Stimulated activated CD4-positive, alpha-beta T cell treated with anti-CD3 and anti-CD28 coated beads, TNF-alpha, amount 100 ng/mL, for 4 hours (primary cell): ENCODE measurements at places on chromosomes 11 and 22.

GRCh38 chr11:2148595-2148994 is 9.4 kb upstream of the IGF2 start:
- no peak for DNase-seq

- no peak for DNase-seq
Observed at GRCh38 chr11:123654566-123655081, at the start of gene SCN3B. SCN3B (minus strand) TSS chr11:123654624; CDS start chr11:123653801, 823 bp downstream.

GRCh38 chr11:134761386-134761785 is 349.3 kb upstream of the B3GAT1 start:
- DNase-seq: no peak

GRCh38 chr11:131664816-131665215 is 294.4 kb downstream of the NTM start:
- no peak for DNase-seq

GRCh38 chr11:132770829-132771530 is 761.3 kb downstream of the OPCML start:
- DNase-seq: no peak

GRCh38 chr11:84345027-84345426 is 1058.9 kb upstream of the CCDC90B start:
- no peak for DNase-seq

GRCh38 chr11:9230296-9230695 is 34.9 kb downstream of the DENND5A start:
- no peak for DNase-seq

DNA sequence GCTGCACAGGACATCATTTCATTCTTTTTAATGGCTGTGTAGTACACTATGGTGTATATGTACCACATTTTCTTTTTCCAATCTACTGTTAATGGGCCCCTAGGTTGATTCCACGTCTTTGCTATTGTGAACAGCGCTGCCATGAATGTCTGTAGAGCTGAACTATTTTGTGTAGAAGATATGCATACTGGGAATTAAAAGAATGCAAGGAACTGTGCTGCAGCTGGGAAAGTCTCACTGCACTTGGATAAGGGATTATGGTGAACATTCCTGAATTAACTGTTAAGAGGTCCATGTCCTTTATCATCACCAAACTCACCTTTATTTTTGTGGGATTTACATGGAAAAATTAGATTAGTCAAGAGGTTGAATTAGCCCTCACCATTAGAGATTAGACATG is 224.7 kb downstream of the SNX19 start:
- DNase-seq: no peak

DNA sequence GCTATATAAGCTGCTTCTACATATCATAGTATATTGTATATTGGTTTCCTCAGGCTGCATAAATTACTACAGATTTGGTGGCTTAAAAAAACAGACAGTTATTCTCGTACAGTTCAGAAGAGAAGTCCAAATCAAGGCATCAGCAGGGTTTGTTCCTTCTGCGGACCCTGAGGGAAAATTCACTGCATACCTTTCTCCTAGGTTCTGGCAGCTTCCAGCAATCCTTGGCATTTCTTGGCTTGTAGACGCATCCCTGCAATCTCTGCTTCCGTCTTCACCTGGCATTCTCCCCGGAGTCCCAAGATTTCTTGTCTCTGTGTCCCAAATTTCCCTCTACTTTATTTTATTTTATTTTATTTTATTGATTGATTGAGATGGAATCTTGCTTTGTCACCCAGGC is 142.8 kb downstream of the COMMD9 start:
- no peak for DNase-seq

DNA sequence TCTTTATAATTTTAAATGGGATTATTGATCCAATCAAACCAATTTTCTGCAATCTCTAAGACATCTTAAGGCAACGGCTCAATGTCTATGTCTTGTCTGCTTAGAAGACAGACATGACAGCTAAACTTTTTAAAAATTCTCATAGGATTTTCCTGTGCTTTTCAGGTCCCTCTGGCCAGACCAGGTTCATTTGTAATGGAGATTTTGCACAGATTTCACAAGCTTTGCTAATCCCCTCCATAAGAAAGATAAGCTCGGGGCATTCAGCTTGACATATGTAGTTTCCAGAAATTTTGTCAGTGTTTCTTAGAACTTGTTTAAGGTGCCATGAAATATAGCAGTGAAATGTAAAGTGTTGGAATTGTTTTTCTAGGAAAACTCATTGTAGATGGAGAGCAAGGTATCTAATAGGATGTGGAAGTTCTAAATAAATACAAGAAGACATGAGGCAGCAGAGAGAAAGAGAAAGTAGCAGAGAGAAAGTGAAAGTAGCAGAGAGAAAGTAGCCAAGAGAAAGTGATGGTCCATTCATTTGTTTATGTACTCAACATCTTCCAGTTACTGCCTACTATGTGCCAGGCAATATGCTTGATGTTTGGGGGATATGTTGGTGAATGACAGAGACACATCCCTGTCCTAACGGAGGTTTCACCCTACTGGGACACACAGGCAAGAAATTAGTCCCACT is 219.1 kb upstream of the ARHGAP42 start:
- DNase-seq: no peak

DNA sequence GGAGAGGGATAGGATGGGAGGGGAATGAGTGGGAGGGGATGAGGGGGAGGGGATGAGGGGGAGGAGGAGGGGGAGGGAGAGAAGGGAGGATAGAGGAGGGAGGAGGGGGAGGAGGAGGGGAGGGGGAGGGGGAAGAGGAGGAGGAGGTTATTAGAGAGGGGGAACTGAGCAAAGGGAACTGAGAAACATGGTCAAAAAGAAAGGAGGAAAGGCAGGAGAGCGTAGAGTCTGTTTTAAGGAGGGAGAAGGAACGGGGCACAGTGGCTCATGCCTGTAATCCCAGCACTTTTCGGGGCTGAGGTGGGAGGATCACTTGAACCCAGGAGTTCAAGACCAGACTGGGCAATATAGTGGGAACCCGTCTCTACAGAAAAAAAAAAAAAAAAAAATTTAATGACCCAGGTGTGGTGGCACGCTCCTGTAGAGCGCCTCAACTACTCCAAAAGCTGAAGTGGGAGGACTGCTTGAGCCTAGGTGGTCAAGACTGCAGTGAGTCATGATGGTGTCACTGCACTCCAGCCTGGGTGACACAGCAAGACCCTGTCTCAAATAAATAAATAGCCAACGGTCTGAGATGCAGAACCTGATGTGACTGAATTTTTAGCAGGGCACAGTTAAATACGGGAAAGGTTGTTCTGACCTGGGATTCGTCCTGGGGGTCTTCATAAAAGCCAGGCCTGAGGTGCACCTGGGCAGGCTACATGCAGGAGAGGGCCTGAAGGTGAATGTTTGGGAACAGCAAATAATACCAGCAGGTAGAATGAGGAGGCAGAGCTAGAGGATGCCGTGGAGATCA is 4.0 kb downstream of the B3GNT6 start:
- DNase-seq: no peak

GRCh38 chr22:45756558-45756957 is 84.9 kb downstream of the ATXN10 start:
- DNase-seq: no peak

DNA sequence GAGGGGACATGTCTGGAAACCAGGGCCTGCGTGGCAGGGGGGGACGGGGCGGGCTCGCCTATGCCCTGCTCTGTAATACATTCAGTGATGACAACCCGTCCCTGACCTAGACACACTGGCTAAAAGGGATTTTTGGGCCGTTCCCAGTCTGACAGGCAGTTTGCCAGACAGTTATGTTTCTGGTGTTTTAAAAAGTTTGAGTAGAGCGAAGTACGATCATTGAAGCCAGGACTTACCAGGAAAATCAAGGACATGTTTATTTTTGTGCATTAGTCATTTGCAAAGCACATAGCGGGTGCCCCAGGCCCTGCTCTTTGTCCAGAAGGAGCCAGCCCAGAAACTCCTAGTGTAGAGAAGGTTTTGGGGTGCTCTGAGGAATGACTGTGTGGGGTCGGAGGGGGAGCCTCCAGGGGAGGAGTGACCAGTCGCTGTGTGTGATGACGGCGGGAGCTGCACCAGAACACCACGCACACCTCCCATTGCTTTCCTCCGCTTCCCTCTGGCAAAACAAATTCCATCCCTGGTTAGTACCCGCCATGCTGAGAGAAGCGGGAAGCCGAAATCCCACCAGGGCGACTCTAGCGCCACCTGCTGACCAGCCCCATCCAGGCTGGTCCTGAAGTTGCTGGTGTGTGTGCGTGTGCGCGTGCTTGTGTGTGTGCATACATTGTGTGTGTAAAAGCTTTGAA is 50.8 kb downstream of the FBLN1 start:
- no peak for DNase-seq

DNA sequence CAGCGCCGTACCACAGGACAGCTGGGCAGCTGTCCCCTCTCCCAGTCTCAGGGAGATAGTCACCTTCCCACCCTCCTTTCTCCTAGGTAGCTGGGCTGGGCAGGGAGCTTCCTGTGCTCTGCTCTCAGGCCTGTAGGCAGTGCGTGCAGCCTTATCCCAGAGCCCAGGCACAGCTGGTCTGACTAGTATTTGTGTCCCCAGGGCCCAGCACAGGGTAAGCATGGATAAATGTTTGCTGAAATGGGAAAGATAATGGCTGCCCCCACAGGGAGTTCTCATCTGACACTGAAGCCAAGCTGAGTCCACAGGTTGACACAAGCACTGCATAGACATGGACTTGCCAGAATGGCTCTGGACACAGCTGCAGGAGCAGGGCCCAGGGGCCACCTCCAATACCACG is 9.8 kb downstream of the SLC15A3 start:
- no peak for DNase-seq

DNA sequence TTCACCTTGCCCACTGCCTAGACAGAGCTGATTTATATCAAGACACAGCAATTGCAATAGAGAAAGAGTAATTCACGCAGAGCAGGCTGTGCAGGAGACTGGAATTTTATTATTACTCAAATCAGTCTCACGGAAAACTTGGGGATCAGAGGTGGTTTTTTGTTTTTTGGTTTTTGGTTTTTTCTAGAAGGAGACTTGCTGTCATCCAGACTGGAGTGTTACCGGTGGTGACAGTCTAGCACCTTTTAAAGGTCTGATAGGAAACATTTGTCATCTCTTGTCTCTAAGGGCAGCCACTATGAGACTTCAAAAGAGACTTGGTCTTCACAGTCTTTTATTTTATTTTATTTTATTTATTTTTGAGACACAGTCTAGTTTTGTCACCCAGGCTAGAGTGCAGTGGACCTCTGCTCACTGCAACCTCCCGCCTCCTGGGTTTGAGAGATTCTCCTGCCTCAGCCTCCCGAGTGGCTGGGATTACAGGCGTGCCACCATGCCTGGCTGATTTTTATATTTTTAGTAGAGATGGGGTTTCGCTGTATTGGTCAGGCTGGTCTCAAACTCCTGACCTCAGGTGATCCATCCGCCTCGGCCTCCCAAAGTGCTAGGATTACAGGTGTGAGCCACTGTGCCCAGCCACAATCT is 19.1 kb downstream of the APOBEC3H start:
- DNase-seq: no peak

DNA sequence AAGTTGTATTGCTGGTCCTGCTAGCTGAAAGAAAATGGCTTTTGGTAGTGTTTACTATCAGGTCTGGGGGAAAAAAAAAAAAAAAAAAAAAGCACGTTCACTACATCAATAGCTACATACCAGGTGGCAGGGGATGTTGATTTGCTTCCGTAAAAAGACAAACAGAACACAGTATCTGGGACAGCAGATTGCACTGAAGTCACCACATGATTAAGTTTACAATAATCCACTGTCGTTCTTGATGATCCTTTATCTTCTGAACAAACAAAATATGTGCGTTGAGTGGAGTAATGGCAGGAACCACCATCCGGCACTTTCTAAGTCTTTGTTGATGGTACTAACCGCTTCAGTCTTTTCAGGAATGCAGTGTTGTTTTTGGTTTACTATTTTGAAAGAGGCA is 48.7 kb downstream of the DDX6 start:
- no peak for DNase-seq

DNA sequence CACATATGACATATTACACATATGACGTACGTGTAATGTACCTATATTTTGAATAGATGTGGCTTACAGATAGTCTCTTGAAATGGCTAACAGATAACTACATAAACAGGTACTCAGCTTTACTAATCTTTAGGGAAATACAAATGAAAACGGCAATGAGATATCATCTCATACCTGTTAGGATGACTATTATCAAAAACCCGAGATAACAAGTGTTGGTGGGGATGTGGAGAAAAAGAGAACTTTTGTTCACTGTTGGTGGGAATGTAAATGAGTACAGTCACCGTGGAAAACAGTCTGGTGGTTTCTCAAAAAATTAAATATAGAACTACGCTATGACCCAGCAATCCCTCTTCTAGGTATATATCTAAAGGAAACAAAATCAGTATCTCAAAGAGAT is 247.6 kb downstream of the ETS1 start:
- no peak for DNase-seq

DNA sequence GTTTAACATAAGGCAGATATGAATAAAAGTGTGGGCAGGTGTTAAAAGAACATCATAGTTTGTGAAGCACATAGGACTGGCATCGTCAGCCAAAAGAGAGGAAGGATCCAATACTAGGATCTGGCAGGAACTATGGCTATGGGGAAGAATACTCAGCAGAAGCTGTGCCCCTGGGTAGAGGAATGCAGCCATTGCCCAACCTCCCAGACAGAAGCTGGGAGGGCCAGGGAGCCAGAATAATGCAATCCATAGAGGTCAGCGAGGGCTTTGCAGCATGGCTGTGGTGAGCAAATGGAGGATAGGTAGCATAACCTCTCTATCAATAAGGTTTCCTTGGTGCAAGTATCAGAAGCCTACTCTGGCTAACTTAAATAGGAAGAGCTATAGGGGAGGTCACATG is 11.7 kb upstream of the CSTF3 start:
- DNase-seq: no peak

DNA sequence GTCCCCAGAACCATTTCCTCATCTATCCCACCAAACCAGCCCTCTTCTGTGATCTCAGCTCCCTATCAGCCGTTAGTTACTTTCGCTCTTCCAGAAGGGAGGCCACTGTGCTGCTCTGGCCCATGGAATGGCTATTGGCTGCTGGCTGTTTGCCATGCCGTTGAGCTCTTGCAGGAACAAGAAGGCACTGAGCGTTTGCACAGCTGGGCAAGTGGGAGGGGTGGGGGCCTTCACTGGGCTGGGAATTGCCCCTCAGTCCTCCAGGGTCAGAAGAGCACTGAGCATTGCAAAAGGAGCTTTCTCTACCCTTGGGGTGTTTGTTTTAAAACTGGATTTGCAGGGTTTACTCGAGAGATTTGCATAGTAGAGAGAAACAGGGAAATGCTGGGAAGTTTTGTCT is 129.0 kb upstream of the PARVA start:
- no peak for DNase-seq

DNA sequence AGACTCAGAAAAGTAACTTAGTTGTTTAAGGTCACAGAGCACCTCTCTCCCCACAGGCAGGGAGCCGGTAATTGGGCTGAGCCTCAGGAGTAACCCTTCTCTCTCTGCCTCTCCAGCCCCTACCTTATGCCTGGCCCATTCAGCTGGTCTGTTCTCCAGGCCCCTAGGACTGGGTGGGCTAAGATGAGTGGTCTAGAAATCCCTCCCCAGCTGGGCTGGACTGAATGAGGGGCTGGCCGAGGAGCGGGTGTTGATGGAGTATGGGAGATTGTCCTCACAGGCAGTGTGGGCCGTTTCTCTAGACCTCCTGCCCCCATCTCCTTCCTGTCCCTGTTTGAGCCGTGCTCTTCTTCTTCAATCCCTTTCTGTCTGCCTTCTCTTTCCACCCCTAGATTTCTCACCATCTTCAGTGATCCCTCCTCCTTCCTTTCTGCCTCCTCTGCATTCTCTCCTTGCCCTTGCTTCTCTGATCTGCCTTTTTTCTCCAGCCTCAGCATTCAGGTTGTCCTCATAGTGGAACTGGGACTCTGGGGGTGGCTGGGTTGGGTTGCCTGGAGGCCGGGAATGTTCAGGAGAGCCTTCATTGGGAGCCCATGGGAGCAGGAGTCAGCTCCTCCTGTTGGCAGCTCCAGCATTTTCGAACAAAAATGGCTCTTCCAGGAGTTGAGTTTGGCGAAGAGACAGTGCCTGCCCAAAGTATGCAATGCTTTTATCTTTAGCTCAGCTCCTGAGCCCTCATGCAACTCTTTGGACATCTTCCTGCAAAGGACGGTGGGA is 7.6 kb downstream of the ST3GAL4 start:
- DNase-seq: no peak
